ENCODE measurements at places on chromosomes 1 and 21. TPM values are rescaled to one million over a fixed set of nuclear protein-coding genes. Genes with fewer than 3 reads are reported as not detected.

GRCh38 chr1:78068681-78069283, 23.0 kb downstream of the GIPC2 start:
- DNase-seq = no peak

The CYP4A22 gene
- not detected for total RNA-seq

The TNFRSF9 gene
- total RNA-seq = not detected

The NBPF20 gene
- total RNA-seq = 6.5 TPM

The GPR153 gene
- not detected for total RNA-seq

The TNFRSF1B gene
- total RNA-seq = not detected

All from OCI-LY7 (cell line).